Esophagus muscularis mucosa (tissue), 4 donors: ENCODE measurements at places on chromosomes 5 and 9. TPM values are rescaled to one million over a fixed set of nuclear protein-coding genes. Genes with fewer than 3 reads are reported as not detected.

DNA sequence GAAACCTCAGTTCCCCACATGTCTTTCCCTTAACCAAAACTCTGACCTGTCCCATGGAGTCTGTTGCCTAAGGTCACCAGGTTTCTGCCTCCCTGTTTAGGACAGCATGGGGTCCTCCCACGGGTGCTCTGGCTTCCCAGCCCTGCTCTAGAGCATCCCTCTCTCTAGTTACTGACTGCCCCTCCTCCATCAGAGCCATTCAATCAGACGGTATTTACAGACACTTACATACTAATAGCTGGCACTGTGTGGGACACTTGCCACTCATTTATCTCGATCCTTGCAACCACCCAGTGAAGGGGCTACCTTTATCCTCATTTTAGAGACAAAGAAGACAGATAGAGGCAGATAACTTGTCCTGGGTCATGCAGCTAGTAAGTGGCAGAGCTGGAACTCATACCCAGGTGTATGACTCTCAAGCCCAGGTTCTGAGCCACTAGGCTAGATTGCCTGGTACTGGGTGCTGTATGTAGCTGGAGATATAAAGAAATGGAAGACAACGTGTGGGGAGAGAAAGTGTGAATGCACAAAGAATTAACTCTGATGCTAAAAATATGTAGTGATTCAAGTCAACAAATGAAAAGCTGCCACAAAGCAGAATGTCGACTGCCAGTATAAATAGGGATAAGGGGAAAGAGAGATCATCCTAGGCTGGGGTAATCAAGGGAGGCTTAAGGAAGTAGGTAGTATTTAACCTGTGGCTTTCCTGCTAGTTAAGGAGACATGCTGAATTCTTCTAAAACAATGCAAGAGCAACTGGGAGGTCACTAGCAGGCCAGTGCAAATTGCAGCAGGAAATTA lies 52.5 kb upstream of the PDE8B start:
- DNase-seq, result no peak

GRCh38 chr9:87342743-87343142 lies 154.9 kb upstream of the DAPK1 start:
- DNase-seq, result peak; percentile 91

GRCh38 chr5:68983959-68984358 lies 109.9 kb upstream of the SLC30A5 start:
- no peak for DNase-seq

DNA sequence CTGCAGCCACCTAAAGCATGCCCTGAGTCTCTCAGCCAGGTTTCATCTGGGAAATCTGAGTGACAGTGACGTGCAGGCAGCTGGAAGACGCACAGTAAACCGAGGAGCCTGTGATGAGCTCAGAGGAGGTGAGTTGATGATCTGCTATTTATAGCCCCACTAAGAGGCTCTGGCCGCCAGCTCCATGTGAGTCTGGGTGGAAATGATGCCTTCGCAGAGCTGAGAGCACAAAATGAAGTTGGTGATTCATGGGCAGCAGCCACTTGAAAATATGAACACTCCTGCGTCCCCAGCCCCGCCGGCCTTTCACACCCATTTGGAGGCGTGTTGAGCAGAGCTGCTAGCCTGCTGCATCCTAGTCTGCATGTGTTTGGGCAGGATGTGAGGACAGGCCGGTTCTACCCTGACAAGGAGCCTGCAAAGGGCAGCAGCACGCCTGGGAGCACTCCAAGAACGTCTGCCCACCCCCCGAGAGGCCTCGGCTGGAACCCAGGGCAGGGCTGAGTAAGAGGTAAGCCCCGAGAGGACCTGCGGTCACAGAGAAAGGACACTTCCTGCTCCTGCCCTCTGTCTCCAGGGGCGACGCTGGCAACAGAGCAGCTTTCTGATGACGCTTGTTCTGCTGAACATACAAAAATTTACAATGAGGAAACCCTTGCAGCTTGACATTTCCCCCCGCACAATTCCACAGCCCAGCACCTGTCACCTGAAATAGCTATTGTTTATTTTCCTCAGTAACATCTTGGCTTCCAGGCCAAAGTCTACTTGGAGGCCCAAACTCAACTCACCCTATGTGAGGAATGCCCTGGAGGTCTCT lies 25.1 kb upstream of the CDKN2AIPNL start:
- no peak for DNase-seq

DNA sequence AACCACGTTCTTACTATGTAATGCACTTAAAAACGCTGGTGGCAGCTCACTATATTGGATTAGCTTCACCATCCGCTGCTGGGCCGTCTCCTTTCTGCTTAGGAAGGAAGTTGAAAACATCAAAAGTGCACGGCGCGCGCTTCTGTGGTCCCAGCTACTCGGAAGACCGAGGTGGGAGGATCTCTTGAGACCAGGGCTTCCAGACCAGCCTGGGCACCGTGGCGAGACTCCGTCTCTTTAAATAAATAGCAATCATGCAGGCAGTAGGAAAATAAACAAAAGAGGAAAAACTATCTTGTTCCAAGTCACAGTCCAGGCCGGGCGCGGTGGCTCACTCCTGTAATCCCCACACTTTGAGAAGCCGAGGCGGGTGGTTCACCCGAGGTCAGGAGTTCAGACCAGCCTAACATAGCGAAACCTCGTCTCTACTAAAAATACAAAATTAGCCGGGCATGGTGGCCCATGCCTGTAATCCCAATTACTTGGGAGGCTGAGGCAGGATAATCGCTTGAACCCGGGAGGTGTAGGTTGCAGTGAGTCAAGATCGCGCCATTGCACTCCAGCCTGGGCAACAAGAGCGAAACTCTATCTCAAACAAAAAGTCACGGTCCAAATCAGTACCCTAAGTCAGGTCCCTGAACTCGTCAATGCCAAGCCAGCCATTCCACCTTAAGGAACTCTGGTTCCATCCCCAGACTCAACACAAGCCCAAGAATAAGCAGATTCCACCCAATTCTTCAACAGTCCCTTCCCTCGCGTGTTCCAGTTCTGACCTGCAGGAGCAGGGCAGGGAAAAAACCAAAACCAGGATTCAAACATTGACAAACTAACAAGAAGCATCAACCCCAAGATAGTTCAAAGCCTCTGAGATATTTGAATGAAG lies 1.0 kb upstream of the GOLGA1 start:
- peak; percentile 94 for DNase-seq

- DNase-seq, result no peak
These were observed 183.6 kb downstream of the PTTG1 start for GRCh38 chr5:160605266-160605665.

The BHMT2 gene
- 105 TPM for total RNA-seq

The SNAPC4 gene
- total RNA-seq, result 6.0 TPM

DNA sequence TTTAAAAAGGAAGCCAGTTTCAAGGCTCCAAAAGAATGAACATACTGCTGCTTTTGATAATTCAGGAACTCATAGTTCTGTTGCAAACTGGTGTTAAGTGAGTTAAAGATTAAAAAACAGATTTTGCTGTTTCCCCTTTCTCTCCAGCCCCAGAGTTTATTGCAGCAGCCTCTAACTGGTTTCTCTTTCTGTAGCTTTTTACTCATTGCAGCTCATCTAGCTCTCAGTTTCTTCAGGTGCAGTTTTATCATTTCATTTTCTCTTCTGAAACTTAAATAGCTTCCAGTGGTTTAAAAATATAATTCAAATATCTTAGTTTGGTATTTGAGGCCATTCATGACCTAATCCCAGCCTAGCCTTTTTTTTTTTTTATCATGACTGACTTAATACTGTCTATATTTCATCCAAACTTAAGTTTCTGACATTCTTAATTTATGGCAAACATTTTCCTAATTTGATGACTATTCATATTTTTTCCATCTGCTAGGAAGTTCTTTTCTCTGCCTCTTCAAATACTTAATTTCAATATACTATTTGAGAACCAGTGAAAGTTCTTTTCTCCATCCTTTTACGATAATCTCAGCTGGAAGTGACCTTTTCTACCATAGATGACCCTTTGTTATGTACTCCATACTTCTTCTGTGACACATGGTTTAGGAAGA lies 252.7 kb upstream of the GRIA1 start:
- DNase-seq, result no peak

The COL15A1 gene
- total RNA-seq, result 134 TPM

The NPR3 gene
- total RNA-seq, result 0.99 TPM

DNA sequence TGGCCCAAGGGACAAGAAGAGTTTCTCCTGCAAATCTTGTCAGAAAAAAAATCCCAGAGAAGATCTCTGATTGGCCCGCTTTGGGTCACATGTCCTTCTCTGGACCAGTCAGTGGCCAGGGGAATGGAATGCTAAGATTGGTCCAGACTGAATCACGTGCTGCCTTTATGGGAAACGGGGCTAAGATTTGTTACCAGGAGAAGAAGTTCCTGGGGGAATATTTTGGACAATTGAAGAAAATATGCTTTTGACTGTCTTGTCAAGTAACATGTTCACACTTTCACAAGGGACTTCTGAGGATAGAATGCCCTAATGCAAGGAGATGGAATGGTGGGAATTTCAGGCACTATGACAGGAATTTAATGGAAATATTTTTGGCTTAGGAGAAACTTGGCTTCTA lies 74.1 kb upstream of the SH3PXD2B start:
- no peak for DNase-seq

DNA sequence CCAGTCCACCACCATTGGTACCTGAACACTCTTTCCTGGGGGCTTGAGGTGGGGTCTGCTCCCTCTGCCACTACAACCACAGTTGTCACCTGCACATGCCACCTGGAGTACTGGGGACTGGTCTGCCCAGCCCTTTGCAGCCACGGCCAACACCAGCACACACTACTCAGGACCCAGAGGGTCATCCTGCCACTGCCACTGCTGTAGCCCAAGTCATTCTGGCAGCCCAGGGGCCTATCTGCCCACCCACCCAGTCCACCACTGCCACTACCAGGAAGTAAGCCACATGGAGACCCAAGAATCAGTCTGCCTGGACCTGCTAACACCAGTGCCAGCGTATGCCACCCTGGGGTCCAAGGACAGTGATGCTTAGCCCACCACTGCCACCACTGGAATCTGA lies 302.4 kb upstream of the TRPC7 start:
- DNase-seq, result no peak

DNA sequence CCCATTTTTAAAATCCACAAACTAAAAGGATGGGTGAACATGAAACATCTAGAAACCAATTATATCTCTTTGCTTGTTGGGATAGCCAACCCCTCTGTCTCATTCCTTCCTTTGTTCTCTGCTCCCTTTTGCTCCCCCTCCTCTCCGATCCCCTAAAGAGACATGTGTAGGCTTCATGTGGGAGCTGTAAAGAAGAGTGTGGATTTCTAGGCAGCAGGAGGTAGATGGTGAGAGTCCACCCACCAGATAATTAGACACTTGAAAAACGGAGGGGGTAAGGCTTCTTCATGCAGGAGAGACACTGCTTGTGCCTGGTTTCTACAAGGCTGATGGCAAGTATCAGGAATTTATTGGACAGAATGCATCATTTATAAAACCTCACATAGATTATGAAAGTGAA lies 27.3 kb upstream of the CFAP157 start:
- DNase-seq, result no peak

The CETN3 gene
- 4.7 TPM for total RNA-seq

- no peak for DNase-seq
These were observed 3.2 kb upstream of the CDHR2 start for GRCh38 chr5:176545737-176546509.

The ESM1 gene
- 0.33 TPM for total RNA-seq

- DNase-seq, result no peak
These were observed 144.9 kb downstream of the GOLPH3 start for GRCh38 chr5:32029261-32029660.
